ENCODE measurements at places on chromosomes 4 and X.
A peak's percentile ranks its signal among the peaks of the same experiment; 100 is the strongest.

DNA sequence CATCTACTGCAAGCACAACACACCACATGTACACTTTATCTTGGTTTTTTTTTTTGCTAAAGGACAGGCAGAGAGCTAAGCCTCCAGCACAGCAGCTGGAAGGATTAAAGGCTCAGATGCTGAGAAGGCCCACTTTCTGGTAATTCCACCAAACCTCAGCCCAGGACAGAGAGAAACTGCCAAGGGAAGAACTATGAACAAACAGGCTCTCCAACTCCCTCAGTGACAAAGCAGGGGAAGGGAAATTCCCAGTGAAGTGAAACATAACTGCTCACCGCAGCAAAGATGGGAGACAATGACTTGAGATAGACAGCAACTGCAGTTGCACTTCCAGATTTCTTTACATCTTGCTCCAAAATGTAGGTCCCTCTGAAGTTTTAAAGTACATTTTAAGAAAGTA lies 4.8 kb downstream of the PROM1 start:
- DNase-seq: peak; percentile 7

- no peak for DNase-seq
Observed at GRCh38 chrX:68761086-68761485, 67.7 kb upstream of the EFNB1 start.

DNA sequence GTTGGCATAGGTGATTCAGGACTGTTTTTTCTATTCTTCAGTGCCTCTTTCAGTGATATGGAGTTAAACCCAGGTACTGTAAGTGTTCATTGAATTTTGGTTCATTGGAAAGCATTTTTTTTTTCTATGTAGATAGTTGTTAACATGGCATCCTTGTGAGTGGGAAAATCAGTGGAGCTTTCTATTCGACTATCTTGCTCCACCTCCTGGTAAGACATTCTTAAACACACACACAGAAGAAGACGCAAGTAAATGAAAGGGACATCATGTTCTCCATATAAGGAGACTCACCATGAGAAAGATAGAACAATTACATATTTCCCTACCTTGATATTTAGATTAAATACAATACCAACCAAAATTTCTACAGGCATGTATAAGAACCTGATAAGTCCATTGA lies 598.5 kb upstream of the SPANXN1 start:
- no peak for DNase-seq

DNA sequence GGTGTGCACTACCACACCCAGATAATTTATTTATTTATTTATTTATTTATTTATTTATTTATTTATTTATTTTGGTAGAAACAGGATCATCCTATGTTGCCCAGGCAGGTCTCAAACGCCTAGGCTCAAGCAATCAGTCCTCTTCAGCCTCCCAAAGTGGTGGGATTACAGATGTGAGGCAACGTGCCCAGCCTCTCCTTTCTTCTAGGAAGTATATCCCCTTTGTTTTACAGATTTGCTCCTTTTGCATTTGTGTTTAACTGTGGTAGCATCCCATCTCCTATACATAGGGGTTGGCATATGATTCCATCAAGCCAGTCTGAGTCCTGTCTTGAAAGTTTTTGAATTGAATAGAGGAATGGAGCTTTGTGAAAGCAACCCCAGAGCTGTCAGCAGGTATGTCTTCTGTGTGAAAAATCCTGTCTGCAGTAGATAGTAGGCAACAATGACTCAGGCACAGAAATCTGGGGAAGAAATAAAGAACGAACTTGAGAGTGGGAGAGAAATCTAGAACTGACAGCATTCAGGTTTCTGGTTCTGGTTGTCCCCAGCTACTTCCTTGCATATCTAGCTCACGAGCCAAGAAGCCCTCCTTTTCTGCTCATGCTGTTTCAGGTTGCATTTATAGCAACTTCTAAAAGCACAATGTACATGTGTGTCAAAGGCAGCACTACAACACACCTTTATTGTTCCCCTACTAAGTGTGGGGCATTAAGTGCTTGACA lies 113.7 kb upstream of the LSM6 start:
- DNase-seq: no peak

DNA sequence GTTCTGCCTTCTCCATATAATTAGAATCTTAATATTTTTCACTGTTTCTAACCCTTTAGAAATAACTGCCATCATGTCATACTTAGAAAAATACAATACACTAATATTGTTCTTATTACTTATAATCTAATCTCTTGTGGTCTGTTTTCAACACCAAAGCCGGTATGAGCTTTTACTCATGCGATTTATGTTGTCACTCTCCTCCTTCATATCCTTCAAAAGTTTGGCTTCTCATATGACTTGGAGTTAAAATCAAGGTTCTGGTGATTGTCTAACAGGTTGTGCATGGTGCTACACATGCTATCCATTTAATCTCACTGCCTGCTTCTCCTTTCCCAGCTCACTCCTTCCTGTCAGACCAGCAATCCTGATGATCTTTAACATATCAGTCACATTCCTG lies 1392.9 kb downstream of the ARAP2 start:
- DNase-seq: no peak

DNA sequence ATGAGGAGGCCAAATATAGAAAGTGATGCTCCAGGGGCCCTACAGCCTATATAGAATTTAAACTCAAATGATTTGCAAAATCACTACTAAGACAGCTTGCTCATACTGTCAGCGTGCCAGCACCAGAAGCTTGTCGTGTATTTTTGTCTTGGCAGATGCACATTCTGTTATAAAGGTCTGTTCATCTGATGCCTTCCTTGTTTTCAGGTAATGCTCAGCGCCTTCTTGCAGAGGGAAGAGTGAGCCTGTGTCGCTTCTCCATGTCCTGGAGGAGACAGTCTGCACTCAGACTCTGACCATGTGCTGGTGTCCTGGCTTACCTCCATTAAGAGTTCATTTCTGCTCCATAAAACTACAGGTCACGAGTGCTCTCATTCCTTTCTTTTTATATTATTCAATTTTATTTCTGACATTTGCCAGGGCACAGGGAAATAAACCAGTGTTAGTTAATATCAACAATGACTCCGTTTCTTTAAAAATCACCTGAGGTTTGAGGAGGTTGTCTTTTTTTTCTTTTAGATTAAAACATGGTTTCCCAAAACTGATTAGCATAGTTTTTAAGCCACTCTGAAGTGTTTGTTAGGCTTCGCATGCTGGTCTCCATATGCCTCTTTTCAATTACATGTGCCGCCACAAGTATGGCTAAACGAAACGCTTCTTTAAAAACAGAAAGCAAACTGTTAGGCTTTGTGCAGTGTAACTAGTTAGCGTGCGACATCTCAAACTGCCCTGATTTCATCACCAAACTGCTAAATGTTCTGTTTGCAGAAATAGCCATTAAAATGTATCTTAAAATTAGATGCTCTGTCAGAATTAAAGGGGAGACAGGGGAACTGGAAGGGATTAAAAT lies 215.2 kb upstream of the GK2 start:
- DNase-seq: peak; percentile 5

- peak; percentile 26 for DNase-seq
Observed at GRCh38 chrX:23737413-23737812, 5.7 kb downstream of the ACOT9 start.

DNA sequence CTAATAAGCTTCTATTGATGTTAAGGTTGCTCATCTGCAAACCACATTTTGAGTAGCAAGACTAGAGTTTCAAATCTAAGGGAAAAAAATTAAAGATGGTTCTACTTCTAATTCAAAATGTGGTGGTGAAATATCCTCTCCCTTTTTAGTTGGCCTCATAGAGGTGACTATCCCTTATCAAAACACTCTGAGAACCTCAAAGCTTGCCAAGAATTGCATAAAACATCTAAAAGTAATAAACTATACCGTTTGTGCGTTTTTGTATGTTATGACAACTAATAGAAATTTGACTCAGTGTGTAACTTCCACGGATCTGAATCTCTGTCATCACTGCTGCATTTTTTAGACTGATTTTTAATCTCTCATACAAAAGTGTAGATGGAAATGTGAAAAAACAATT lies 672.8 kb upstream of the GALNT7 start:
- DNase-seq: no peak

DNA sequence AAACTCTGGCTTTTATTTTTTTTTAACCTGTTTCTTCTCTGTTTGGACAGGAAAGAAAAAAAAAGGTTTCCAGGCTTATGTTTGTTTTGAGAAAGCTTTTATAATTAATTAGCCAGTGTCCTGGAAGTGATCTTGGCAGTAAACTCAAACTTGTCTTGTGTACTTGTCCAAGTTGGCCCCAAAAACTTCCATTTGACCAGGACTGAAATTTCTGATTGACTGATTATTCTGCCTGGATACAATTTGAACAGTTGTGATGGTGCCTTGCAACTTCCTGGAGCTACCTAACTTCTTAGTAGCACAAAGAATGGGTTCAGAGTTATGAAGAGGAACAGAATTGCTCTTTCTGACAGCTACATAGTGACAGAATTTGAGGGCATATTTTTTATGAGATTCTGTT lies 62.0 kb downstream of the SLC4A4 start:
- DNase-seq: no peak

- DNase-seq: no peak
Observed at GRCh38 chr4:133524369-133524768, 375.3 kb downstream of the PCDH10 start.

GRCh38 chr4:86558797-86559196 lies 35.3 kb upstream of the PTPN13 start:
- peak; percentile 42 for DNase-seq

GRCh38 chr4:113687067-113687718 lies 74.3 kb downstream of the CAMK2D start:
- peak; percentile 55 for DNase-seq

DNA sequence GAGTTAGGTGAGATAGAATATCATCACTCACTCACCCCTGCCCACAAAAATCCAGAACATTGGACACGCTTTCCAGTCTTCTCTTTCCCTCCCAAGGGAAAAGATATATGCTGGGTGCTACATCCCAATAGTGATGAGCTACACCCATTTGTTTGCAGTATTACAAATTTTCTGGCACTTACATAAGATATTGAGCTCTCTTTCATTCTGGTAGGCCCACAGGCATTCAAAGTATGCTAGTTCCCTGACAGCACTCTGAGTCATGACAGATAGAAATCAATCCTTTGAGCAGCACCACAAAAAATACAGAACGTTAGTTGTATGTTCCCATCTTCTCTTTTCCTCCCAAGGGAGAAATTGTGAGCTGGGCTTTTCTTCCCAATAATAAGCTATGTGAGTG lies 477.6 kb upstream of the GRID2 start:
- DNase-seq: no peak

DNA sequence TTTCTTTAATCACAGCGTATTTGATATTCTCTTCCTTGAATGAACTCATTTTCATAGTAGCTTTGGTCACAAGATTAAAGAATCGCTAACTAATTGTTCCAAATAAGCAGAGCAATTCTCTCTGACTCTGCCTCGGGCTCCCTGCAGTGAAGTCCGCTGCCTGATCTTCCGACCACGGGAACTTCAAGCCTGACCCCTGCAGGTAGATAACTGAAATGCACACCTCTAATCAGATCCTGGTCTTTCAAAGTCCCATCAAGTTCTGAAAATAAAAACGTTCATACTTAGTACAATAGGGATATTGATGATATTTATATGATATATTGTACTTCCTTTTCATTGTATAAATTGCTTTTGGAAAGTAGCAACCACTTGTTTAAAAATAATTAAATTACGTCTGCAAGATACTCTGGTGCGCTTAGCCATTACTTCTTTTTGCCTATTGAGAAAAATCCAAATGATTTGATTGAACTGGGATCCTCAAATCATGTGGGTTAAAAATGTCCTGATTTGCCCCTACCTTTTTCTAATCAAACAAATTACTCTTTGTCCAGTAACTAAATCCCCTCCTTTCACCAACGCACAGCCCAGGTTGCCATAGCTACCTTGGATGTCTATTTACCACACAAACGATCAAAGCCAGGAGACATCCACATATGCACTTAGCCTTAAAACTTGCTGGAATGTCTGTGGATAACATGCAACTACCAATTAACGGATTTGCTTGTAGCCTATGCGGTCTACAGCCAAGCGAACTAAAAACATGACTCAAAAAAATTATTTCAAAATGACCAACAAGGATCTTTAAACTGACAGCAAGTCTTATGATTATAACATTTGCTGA lies 4.2 kb downstream of the MID1 start:
- peak; percentile 58 for DNase-seq

DNA sequence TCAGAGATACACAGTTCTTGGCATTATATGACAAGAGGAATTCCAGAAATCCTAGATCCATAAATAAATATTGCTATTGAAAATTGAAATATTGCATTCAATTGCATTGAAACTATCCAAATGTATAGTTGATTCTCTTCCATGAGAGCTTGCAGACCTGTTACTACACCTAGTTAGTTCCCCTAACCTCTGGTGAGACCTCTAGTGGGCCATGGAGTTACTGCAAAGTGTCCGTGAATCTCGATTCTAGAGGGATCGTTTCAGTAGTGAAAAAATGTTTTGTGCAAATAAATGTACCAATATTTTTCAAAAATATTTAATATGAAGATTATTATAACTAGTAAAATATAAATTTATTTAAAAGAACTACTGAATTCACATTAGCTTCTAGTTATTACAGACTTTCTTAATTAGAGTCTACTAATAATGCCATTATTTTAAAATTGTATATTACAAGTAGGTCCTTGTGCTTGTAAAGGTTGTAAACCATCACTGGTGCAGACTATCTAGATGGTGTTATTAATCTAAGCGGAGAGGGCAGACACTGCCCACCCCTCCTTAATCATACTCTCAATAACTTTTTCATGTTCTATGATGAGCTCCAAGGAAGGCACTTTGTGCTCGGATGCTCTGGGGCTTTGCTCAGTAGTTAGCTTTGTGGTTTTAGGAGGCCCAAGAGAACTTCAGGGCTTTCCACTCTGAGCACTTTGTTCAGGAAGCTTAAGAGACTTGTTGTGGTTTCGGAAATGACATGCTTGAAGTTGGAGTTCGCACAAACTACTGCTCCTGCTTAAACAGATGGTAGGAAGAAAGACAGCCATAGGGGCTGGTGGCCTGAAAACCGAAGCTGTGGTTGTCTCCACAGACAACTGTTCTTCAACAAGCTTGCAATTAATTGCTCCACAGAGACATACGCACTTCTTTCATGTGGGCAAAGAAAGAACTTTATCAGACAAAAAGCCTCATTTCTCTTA lies 42.8 kb downstream of the IL21 start:
- DNase-seq: peak; percentile 38

DNA sequence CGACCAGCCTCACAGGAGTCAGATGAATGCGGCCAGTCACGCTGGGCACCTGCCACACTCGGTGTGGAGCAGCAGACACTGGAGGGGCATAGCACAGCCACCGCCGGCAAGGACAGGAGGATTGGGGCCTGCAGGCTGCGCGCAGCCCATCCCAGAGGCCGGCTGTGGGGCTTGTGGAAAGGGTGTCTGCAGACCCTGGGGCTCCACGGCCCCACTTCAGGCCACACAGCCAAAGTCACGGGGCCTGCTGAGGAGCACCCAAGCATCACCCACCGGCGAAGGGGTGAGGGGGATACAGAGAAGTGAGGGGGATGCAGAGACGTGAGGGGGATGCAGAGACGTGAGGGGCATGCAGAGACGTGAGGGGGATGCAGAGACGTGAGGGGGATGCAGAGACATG lies 70.1 kb downstream of the FAM53A start:
- DNase-seq: no peak

All from IMR-90 (cell line).